ENCODE measurements at places on chromosomes 7 and 10.
A peak's percentile ranks its signal among the peaks of the same experiment; 100 is the strongest.

- DNase-seq, result peak; percentile 96
Measured at GRCh38 chr10:32981760-32982159, 23.7 kb upstream of the ITGB1 start.

DNA sequence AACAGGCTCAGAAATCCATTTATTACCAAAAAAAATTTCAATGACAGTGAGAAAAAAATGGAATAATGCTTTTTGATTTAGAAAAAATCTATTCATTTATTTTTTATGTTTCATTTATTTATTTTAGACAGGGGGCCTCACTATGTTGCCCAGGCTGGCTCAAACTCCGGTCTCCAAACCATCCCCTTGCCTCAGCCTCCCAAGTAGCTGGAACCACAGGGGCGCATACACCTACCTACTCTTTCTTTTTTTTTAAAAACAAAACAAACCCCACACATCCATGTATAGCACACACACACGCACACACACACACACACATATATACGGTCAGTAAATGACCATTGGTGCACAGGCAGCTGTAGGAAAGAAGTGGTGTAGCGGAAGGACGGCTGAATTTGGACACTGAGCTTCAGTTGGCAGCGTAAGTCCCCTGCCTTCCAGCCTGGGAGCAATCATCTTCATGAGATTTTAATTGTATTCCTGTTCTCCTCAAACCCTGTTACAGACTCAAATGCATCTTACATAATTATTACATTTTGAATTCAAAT, 28.8 kb downstream of the ARL4A start:
- DNase-seq, result no peak

DNA sequence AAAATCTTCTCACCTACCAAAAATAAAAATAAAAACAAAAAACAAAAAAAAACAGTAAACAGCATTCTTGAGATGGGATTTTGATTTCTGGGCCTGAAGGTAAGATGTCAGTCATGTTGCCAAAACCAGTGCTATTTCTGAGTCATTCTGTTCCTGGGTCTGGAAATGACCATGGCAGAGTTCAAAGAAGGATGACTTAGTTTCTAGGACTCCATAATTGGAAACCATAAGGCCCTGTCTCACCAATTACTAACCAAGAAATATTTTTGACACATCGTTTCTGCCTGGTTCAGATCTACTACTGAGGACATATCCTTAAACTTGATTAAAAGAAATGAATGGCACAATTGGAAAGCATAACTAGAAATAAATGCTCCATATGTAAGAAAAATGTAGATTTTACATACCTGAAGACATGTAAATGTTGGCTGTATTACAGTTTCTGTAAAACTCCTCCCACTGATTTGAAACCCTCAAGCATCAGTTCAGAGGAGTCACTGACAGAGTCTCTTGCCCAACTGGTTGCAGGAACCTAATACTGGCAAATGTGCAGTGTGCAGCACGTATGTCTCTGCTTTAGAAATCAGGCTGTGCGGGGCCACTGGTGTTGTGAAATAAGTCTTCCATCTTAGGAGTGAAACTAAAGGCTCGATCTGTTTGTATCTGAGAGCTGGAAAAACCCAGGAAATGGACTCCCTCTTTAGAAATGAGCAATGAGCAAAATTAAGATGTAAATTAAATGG, 84.8 kb upstream of the EGR2 start:
- no peak for DNase-seq

DNA sequence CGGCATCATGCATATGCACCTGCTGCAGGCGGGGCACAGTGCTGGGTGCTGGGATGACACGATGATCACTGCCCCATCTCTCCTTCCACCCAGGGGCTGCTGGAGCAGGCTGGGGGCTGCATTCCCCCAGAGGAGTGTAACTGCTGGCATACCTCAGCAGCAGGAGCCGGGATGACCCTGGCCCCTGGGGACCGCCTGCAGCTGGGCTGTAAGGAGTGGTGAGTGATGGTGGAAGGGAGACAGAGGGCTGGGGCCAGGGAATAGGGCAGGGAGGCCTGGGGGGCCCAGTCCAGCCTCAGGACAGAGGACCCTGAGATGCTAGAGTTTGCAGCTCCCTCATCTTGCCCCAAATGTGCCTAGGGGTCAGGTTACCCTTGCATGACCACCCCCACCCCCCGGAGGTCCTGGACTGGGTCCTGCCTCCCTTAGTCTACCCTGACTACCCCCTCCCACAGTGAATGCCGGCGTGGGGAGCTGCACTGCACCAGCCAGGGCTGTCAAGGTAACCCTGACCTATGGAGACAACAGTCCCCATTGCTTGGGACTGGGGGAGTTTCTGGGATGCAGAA, 14.5 kb upstream of the ZNF862 start:
- DNase-seq, result no peak

DNA sequence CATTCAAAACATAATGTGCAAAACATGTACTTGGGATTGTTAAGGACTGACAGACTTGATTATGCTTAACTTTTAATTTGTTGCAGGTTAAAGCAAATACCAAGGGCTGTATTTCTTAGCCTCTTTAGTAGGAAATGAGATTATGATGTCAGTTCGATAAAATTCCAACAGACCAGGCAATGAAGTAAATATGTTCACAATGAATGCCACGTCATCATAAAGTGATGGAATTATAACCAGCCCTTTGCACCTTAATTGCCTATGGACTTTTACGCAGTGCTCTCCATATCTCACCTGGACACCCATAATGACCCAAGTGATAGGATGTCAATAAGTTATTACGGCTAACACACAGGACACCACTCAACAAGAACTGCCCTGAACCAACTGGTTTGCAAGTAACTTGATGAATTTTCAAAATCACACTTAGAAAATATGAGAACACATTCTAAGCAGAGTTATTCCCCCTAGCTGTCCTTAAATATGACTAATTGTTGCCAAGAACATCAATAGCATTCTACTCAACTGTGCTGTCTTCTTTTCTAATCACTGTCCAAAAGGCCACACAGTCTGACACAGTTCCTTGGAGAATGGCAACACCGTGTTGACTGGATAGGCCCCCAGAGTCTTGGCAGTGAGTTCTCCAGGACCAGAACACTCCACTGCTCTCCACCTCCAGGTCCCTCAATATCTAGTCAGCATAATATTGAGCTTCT, 115.0 kb downstream of the CHCHD3 start:
- no peak for DNase-seq

Data from lung microvascular endothelial cell (primary cell).